ENCODE measurements at places on chromosomes 7 and 10. TPM values are rescaled to one million over a fixed set of nuclear protein-coding genes. Genes with fewer than 3 reads are reported as not detected.

ENTPD1 gene
- total RNA-seq, result 85.3 TPM

SLC18A3 gene
- total RNA-seq, result 0.11 TPM

CHRM2 gene
- total RNA-seq, result 19.8 TPM

ADCYAP1R1 gene
- 4.5 TPM for total RNA-seq

BEND7 gene
- 8.8 TPM for total RNA-seq

TET1 gene
- total RNA-seq, result 41.6 TPM

TRIM74 gene
- not detected for total RNA-seq

ACTL6B gene
- 0.69 TPM for total RNA-seq

NPC1L1 gene
- not detected for total RNA-seq

UCMA gene
- not detected for total RNA-seq

EIF4EBP2 gene
- 52.1 TPM for total RNA-seq

CCL26 gene
- 1.5 TPM for total RNA-seq

ATP6V0A4 gene
- 0.37 TPM for total RNA-seq

ADK gene
- total RNA-seq, result 42.8 TPM

IL2RA gene
- total RNA-seq, result 0.37 TPM

BRI3 gene
- total RNA-seq, result 20.8 TPM

SNX10 gene
- 7.1 TPM for total RNA-seq

MARVELD1 gene
- total RNA-seq, result 34.0 TPM

COL13A1 gene
- total RNA-seq, result 9.2 TPM

NPS gene
- not detected for total RNA-seq

AKR1C3 gene
- total RNA-seq, result 13.4 TPM

RSBN1L gene
- 58.4 TPM for total RNA-seq

TMEM225B gene
- 1.1 TPM for total RNA-seq

DIP2C gene
- total RNA-seq, result 24.3 TPM

AGBL3 gene
- 7.8 TPM for total RNA-seq

IGF2BP3 gene
- total RNA-seq, result 65.7 TPM
